ENCODE measurements at places on chromosomes 11 and 22.
A peak's percentile ranks its signal among the peaks of the same experiment; 100 is the strongest.

DNA sequence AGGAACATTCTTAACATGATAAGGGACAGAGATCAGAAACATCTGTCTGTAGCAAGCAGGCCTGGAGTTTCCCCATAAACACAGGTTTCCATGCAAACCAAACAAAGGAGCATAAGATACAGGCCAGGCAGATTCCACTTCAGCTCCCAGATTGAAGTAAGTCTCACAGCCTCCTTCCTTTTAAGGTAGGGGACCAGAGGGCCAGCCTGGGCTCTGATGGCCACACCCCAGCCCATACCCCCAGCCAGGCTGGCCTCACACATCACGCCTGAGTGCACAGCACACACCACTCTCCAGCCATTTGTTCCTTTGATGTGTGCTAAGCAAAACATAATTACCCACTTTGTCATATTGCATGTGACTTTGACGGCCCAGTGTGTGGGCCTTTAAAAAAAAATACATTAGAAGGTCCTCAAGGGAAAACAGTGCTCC, 518.7 kb downstream of the NTM start:
- DNase-seq: peak; percentile 89

DNA sequence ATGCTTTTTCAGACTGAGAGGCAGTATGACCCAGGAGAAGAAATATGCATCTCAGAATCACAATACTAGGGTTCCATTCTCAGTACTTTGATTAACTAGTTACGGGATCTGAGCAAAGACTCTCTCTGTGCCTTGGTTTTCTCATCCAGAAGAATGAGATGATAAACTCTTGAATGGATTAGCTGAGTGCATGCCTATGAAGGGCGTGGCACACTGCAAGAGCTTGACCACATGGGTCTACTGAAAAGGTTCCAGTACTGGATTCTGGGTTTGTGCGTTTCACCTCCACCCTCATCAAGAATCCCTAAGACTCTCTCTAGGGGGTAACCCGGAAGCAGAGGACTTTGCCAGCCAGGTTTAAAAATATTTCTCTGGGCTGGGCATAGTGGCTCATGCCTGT, 25.6 kb downstream of the PGA5 start:
- DNase-seq: no peak

GRCh38 chr11:833114-833791, 501 bp downstream of the CD151 start:
- peak; percentile 61 for DNase-seq

DNA sequence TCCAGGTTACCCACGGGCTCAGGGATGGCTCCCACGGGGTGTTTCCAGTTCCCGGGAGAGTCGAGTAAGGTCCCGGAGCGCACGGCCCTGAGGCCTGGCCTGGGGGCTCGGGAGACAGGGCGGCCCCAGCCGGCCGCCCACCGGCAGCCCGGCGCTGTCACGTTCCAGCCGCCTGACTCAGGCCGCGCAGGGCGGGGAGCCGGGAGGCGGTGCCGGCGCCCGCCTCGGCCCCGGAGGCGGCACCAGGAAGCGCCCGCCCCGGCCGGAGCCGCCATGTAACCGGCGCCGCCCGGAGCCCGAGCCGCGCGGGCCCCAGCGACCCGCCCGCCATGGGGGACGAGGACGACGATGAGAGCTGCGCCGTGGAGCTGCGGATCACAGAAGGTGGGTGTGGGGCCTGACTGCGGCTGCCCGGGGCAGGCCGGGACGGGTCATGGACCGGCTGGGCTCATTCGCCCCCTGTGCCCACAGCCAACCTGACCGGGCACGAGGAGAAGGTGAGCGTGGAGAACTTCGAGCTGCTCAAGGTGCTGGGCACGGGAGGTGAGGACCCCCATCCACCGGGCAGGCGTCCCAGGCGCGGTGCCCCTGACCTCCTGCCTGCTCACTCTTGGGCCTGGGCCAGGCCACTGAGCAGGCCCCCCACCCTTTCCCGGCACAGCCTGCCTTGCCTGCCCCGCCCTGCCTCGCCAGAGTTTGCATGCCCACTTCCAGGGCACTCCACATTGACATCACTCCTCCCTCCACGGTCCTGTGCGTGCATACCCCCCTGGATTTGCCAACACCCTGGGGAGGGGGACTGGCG, at the start of gene RPS6KA4:
Gene RPS6KA4, plus strand, starts transcription at position 256 of the 805 bp plus-strand sequence. Its CDS starts 74 bp downstream, at position 330.
- peak; percentile 68 for DNase-seq

GRCh38 chr11:35794333-35794732, 131.8 kb downstream of the TRIM44 start:
- DNase-seq: no peak

DNA sequence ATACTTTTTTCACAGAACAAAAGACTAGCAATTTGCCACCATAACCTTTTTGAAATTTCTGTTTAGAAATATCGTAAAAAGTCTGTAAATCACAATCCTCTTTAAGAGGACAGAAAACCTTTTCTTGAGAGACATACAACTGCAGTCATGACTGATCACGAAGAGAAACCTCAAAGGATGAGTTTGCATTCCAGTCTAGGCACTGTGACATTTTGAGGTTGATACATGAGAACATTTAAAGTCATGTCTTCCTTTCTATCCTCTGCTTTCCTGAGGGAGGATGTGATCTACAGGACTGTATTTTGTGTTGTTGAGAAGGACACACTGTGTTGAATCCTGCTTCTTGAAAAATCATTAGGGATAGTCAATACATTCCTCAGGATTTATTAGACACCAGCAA, 476.7 kb upstream of the CCDC179 start:
- DNase-seq: no peak

DNA sequence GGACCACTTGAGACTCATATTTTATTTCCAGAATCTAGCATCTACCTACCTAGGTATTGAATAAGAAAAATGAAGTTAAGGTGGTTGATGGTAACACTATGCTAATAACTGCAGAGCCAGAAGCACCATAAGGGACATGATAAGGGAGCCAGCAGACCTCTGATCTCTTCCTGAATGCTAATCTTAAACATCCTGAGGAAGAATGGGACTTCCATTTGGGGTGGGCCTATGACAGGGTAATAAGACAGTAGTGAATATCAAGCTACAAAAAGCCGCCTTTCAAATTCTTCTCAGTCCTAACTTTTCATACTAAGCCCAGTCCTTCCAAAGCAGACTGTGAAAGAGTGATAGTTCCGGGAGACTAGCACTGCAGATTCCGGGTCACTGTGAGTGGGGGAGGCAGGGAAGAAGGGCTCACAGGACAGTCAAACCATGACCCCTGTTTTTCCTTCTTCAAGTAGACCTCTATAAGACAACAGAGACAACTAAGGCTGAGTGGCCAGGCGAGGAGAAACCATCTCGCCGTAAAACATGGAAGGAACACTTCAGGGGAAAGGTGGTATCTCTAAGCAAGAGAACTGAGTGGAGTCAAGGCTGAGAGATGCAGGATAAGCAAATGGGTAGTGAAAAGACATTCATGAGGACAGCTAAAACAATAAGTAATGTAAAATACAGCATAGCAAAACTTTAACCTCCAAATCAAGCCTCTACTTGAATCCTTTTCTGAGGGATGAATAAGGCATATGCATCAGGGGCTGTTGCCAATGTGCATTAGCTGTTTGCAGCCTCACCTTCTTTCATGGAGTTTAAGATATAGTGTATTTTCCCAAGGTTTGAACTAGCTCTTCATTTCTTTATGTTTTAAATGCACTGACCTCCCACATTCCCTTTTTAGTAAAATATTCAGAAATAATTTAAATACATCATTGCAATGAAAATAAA, 2.1 kb downstream of the HBB start:
- DNase-seq: no peak

DNA sequence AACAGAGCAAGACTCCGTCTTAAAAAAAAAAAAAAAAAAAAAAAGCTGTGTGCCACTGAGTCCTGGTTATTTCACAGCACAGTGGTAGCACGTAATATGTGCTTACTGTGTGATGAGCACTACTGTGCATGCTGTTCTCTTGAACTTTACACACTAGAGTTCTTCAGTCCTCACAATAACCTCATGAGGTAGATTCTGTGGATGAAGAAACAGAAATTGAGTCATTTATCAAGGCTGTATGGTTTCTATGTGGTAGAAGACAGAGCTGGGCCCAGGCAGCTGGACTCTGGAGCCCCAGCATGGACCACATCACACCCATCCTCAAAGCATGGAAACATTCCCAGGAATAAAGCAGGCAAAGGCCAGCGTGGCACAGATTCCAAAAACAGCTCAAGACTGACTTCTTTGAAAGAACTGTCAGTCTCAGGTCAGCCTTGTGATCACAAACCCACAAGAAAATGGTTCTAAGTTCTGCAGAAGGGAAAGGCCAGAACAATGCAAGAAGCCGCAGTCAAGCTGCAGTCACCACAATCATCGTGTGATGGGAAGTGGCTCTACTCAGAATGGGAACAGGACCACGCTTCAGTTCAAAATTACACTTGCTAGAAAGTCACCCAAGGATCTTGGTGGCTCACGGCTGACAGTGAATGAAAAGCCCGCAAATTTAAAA, 49.5 kb downstream of the MICAL3 start:
- no peak for DNase-seq

- no peak for DNase-seq
These were observed 620 bp downstream of the OR4C16 start for GRCh38 chr11:55572548-55572947.

GRCh38 chr11:102763440-102763839, 17.0 kb downstream of the MMP10 start:
- no peak for DNase-seq

DNA sequence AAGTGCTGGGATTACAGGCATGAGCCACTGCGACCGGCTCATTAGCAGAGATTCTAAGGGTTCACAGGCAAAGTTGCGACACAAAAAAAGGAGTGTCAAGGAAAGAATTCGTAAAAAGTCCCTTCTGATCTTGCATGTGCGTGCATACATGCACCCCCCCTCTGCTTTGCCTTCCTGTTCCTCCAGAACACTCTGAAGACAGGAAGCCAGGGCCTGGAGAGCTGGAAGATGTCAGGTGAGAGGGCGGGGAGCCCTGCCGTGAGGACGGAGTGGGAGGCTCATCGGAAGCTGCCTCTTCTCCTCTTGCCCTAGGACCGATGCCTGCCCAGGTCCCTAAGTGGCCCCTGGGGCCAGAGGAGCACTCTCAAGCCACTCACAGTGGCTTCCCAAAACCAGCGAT, 89.1 kb downstream of the LARGE1 start:
- no peak for DNase-seq

GRCh38 chr11:118312328-118312727, 7.8 kb downstream of the CD3E start:
- no peak for DNase-seq

- no peak for DNase-seq
These were observed 11.9 kb downstream of the TTLL1 start for GRCh38 chr22:43077121-43077877.

- peak; percentile 89 for DNase-seq
These were observed 242.3 kb downstream of the SWAP70 start for GRCh38 chr11:9905960-9906791.

- DNase-seq: peak; percentile 40
These were observed 8.6 kb upstream of the APOBEC3B start for GRCh38 chr22:38973289-38974169.

DNA sequence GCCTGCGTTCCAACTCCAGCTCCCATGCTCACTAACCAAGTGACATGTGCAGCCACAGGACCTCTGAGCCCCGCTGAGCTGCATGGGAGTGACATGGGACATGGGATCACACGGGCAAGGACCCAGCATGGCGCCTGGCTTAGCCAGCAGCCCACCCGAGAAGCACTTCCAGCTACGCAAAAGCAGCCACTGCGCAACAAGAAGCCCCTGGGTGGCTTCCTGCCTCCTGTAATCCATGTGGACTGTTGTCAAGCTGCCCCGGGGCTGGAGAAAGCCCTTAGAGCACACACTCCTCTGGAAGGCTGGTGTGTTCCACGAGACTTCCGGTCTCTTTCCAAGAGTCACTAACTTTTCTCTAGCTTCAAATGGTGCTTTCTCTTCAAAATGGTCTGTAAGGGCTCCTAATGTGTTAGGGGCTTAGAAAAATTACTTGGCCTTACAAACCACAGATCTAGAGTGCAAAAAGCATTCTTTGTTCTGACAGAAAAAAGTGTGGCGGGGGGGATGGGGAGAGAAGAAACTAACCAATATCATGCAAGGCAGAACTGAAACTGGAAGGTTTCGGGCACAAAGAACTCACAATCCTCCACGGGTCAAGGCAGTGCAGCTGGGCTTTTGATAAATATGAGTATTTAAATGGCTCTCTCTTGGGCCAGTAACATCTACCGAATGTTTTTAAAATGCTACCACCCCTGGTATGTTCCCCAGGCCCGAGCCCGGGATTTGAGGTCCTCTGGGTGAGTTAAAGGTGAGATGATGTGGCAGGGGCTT, 5.5 kb downstream of the C11orf24 start:
- DNase-seq: no peak

- no peak for DNase-seq
These were observed 107.7 kb downstream of the CEP164 start for GRCh38 chr11:117435326-117435725.

DNA sequence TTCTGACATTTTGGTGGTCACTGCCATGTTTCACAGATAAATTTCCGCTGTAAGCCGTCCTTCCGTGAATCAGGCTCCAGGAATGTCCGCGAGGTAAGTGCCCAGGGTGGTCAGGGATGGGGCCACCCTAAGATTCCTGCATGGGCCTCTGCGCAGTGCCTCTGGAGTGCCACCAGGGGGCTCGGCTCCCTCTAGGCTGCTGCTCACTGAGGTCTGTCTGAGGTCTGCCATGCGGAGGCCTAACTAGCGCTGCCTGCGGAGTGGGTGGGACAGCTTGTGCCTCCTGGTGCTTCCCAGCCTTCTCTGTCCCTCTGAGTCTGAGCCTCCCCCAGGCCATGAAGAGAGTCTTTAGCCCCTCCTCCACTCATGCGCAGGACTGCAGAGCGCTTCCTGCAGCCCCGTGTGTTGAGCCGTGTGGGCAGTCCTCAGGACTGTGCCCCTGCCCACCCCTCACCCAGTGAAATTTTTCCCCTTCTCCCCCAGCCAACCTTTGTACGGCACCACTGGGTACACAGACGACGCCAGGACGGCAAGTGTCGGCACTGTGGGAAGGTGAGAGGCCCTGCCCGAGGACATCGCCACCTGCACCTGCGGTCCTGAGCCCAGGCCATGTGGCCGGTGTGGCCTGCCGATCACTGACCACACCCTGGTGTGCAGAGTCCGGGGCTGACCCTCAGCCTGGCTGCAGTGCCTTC, 11.9 kb upstream of the MDK start:
- DNase-seq: peak; percentile 84

- DNase-seq: no peak
These were observed 164.2 kb downstream of the FAM76B start for GRCh38 chr11:95625164-95625900.

DNA sequence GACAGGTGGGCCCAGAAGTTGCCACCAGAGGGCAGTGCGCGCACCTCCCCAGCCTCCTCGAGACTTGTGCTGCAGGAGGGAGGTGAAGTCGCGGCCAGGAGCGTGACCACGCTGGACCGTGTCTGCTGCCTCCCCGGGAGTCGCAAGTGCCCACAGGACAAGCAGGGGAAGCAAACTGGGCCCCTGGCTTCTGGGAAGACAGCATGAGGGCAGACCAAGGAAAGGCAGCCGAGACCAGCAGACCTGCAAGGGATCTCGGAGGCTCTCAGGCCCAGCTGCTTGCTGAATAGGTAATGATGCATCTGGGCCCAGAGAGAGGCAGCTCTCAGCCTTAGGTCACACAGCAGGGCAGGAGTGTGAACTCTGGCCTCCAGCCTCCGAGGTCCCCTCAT, 17.0 kb upstream of the IL2RB start:
- DNase-seq: peak; percentile 84

All from cardiac muscle cell (in vitro differentiated cells and primary cell).